Eye (tissue), 1 donor: ENCODE measurements at places on chromosomes 13 and 19.

DNA sequence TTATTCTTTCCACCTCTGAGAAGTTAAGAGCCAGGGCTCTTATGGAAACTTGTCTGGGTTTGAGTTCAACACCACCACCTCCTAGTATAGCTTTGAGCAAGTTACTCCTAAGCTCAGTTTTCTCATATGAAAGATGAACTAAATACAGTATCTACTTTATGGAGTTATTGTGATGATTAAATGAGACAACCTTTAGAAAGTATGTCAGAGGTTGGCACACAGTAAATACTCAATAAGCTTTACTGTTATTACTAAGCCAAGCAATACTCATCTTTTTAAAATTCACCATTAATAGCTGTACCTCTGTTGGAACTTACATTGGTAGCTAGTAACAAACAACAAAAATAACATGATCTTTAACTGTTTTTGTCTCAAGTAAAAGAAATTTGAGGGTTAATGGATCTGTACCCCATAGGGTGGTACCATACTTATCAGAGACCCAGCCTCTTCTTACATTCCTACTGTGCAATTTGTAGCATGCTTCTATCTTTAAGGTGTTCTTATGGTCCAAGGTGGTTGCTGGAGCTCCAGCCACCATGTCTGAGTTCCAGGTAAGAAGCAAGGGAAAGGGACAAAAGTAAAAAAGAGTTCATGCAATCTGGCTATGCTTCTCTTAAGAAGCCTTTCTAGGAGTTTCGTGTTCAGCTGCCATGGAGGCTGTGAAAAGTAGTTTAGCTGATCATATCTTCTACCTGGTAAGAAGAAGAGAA, 24.1 kb upstream of the NDFIP2 start:
- no peak for DNase-seq

GRCh38 chr13:40517486-40518480, 148.7 kb downstream of the FOXO1 start:
- DNase-seq = no peak

DNA sequence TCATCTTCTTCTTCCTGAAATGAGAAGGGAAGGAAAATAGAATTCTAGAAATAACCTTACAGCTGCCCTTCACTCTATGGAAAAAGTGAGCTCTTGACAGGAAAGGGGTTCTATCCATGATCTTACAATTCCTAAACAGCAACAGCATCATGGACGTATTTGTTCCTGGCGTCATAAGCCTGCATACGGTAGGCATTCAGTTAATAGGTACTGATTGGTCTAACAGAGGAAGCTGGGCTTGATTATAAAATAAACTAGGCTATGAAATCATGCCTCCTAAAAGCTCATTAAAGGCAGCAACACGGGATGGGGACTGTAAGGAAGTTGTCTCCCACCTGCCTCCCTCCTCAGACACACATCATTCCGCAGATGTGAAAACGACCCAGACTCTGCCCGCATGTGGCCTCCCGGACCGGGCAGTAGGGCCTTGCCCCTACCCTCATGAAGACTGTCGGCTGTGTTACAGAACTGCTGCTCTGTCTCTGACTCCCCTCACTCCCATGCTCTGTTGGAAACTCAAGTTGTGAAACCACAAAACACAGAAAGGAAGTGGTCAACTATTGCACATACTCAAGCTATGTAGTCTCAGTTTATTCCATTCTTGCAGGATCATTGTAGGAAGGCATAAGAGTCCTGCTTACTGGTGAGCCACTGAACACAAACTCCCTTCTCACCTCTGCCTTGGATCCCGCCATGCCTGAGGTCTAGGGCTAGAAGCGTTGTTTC, 129.8 kb downstream of the DLEU7 start:
- no peak for DNase-seq

DNA sequence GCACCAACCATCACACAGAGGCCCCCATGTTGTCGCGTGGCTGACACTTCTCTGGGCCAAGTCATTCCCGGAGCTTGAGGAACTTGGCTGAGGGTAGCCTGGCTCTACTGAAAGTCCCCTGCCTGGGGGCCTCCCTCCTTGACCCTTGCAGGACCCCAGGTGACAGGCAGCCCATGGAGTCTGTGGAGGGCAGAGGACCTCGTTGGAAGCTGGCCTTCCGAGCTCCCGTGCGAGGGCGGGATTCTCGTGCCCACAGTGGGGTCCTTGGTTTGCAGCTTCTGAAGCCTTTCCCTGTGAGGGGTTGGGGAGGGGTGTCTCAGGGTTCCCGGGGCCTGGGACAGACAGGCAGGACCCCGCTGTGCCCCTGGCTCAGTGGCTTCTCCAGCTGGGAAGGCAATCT, 16.4 kb downstream of the NMRK2 start:
- no peak for DNase-seq

GRCh38 chr13:113561417-113562084, 23.0 kb upstream of the TFDP1 start:
- DNase-seq = no peak

DNA sequence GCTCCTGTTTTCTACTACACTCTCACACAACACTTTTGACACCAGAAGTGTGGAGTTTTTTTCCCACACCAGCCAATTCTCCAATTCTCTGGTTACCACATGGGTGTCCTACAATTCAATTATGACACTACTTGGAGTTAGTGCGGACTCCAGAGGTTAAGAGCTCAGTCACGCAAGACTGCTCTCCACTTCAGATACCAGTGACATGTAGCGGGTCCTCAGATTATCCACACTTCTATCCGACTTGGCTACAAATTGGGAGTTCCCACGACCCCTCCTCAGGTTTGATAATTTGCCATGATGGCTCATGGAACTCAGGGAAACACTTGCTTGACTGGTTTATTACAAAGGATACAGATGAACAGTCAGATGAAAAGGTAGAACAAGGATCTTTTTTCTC, 32.9 kb downstream of the PAN3 start:
- DNase-seq = no peak

DNA sequence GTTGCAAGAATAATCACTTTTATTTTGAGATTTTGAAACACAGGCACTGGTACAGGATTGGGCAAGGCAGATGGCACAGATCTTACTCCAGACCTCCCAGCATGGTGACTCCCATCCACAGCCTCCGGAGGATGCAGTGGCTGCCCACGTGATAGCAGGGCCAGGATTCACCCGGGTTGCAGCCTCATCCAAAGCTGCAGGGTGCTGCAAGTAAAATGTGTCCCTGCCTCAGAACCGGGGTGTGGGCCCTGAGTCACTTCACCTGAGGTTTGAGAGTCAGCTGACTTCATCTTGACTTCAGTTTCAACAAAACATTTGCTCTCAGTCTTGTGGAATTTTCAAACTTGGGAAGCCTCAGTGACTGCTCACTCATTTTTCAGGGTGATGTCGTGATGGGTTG, 201.9 kb downstream of the FGF9 start:
- no peak for DNase-seq

DNA sequence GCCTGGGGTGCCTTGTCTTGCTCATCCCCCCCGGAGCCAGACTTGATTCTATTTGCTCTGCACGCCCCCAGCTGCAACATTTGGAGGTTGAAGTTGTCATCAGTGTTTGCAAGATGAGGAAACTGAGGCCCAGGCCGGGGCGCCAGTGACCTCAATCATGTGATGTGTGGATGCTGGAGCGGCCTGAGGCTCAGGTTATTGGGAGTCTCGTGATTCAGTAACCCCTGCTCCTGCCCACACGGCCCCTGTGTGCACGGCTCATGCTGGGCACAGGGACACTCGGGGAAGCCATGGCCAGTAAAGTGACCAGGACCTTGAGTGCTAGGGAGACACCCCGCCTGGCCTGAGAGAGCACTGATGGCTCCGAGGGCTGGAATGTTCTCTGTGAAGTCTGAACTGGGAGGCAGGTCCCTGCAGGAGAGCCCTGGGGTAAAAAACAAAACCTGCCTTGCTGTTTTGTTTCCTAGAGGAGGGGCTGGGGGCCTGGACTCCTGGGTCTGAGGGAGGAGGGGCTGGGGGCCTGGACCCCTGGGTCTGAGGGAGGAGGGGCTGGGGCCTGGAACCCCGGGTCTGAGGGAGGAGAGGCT, 1.9 kb downstream of the FGF21 start:
- no peak for DNase-seq

DNA sequence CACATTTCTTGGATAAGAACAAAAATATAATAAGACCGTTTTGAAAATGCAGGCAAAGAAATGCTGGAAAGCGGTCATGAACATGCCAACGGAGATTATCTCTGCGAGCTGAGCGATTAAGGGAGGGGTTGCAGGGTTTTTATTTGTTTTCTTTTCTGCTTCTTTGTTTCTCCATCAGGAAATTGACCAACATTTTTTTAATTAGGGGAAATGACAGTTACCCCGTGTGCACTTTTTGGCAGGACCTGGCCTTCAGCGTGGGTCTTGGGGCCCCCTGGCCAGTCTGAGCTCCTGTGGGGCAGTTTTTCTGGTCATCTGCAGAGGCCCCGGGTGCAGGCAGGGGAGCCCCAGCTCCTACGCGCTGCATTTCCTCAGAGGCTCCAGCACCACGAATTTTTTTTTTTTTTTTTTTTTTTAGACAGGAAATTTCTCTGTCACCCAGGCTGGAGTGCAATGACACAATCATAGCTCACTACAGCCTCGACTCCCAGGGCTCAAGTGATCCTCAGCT, 31.3 kb upstream of the HOMER3 start:
- DNase-seq = peak; percentile 53
